NCI-H69 (cell line): ENCODE measurements at places on chromosomes 2 and 18.

DNA sequence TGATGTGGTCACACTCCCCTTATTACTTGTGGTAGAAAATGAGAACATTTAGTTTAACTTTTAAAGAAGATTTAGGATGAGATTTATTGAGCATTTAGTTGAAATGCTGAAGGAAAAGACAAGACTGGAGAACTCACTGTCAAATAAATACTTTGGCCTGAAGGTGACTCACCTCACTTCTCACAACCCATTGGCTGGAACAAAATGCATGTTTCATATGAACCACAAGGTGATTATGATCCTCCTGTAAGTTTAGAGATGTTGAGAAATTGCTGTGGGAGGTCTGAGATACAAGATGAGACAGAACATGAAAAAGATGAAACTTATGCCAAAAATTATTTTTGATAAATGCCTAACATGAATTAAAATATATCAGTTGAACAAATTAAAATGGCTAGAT lies 1004.5 kb downstream of the SOCS6 start:
- DNase-seq, result no peak

DNA sequence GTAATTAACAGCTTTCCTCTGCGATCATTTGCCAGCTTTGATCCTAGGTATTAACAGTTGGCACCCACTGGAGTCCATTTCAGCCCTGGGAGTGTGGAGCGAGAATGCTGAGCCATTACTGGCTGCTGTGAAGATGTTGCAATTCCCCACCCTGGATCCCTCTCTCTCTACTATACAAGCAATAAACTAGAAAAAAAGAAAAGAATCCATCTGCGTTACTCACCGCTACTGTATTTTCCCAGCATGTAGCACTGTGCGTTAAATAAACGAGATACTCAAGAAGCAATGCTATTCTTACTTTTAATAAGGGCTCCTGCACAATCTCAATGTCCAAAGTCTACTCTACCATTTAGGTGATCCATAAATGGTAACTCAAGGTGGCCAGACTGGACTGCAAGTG lies 8.5 kb downstream of the RTTN start:
- DNase-seq, result no peak

- DNase-seq, result no peak
Measured at GRCh38 chr2:37361216-37361815, 16.9 kb downstream of the QPCT start.

DNA sequence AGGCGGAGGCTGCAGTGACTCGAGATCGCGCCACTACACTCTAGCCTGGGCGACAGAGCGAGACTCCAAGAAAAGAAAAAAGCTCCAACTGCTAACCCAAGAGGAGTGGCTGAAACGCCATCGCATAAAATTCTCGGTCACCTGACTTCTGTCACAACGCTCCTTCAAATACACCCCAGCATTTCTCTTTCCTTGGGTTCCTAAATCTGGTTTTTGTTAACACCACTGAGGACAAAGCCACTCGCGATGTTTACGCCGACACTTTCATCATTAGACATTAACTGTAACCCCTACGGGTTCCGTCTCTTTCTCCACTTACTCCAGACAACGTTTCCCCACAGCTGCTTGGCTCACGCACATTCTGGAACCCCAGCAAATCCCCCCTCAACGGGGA lies 679 bp downstream of the CLK1 start:
- DNase-seq, result peak; percentile 28

DNA sequence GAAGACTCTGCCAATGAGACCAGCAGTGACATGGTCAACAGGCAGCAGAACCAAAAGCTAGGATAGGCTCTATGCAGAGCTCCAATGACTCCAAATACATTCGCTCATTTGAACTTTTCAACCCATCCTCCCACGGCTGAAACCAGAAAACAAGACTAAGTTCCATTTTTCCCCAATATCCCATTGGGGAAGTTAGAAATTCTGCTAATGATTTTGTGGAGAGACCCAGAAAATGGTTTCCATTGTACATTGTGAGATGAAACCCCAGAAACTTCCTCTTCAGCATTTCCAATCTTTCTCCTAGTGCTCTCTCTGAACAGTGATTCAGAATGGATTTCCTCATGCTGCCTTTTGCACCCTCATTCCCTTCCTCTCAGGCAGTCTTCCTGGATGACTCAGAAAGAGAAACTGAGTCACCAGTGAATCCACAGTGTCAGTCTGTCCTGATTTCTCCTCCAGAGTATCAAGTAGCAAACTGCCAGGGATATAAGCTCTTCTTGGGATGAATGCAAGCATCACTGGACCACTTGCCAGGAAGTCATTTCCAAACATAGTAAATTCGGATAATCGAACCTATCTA lies 467.7 kb upstream of the ID2 start:
- no peak for DNase-seq

DNA sequence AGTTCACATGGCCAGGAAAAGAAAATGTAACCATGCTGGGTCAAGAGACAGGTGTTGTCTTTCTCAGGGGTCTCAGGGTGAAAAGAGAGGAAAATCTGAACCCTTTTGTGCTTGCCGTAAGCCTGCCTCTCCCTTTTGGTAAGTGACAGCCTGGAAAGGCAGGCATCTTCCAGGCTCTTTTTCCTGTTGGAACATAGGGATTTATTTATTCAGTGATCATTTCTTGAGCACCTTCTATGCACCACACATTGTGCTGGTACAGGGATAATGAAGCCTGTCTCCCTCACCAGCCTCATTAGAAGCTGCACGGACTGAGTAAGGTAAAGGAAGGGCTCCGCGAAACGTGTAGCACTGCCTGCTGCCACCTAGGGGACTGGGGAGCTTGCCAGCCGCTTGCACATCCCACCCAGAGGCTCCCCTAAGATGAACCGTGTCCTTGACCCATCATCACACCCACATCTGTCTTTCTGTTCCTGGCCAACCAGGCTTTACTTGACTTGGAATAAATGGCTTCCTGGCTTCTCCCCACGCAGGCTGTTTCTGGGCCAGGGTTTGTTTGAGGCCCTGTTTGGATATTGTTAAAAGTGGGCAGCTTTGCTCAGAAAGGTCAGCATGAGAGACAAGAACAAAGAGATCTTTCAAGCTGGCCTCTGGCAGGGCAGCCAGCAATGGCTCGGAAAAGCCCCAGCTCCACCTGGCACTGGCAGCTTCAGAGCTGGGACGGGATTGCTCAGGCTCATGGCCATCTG lies 73.3 kb upstream of the MCFD2 start:
- peak; percentile 9 for DNase-seq

DNA sequence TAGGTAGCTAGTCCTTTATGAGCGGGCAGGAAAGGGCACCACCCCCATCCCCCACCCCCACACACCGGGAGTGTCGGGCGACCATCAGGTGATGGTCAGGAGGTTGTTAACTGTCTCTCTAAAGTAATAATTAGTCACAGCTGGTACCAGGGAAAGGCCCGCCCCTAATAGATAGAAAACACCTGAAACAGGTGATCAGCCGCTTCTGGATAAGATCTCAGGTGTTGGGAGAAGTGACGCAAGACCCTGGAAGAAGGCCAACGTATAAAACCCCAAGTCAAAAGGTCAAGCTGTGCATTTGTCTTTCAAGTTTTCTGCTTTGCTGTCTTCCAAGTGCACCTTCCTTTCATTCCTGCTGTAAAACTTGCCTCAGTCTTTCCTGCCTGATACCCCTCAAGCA lies 59.6 kb upstream of the LINC00305 start:
- peak; percentile 99 for DNase-seq

GRCh38 chr2:223621901-223622300 lies 19.7 kb upstream of the SCG2 start:
- DNase-seq, result peak; percentile 71

- peak; percentile 95 for DNase-seq
Measured at GRCh38 chr18:34491719-34492118, 218.4 kb upstream of the DTNA start.

DNA sequence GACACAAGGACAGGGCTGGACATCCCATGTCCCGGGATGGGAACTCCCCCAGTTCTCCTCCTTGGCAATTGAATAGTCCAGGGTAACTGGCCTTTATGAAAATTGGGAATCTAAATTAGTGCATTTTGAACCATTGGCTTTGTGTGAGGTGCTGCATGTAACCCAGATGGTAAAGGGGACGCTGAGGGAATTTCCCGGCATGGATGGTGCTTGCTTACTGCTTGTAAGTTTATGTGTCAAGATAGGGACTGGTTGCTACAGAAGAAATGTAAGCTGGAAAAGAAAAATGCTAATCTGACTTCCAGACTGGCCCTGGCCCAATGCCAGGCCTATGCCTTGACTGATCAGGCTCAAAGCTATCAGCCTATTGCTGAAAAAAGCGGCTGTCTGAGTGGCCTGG lies 1096.7 kb upstream of the DDX18 start:
- no peak for DNase-seq

DNA sequence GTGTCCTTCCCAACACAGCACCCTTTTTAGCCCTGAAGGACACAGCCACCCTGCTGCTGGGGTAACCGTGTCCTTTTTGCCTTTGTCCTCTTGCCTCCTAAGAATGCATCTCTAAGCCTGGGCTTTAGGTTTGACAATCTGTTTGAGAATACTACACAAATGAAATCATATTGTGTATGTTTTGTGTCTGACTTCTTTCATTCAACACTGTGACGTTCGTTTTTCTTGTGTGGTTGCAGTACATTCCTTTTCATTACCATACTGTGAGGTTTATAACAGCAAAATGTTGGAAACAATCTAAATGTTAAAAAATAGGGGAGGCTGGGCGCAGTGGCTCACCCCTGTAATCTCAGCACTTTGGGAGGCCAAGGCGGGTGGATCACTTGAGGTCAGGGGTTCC lies 11.2 kb downstream of the ASPRV1 start:
- no peak for DNase-seq

DNA sequence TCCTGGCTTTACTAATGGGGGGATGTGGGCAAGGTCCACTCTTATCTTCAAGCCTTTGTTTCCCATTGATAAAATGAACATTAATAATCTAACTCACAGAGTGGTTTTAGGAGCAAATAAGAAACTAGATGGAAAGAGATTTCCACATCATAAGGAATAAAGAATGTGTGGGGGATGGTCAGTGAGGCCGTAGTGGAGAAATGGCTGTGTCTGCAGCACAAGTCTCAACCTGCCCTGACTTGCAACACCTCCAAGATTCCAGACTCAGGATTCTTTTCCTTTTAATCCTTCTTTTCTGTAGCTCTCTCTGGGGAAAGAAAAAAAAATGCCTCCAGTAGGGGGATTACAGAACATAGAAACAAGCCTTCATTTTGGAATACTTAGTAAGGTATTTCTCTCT lies 124.2 kb upstream of the MEX3C start:
- DNase-seq, result no peak

DNA sequence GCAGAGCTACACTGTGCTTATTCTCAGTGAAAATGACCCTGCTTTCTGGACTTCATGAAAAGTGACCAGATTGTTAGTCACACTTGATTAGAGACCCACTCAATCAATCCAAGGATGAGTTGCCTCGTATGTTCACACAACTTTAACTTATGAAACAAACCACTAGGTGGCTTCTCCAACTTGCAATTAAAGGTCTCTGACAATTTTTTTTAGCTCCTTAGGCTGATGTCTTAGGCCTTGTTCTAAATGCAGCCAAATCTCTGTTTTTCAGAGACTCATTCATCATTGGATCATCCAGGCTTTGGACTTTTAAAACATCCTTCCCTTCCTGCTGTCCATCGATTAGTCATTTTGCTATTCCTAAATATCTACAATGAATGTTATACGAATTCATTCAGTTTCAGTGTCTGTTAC lies 63.4 kb downstream of the MREG start:
- DNase-seq, result peak; percentile 53

DNA sequence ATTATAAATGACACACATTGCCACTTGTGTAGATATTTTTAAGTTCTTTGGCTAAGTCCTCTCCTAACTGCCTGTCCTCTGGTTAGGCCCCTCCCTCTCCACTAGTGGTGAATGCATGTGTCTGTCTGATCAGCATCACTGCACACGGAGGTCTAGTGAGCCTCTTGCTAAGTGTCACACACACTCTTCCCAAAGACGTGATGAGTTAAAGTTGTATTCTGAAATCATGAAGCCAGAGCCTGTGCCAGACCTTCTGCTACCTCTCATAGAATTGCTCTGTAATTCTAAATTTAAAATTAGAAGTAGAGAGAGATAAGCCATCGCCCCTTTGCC lies 41.3 kb downstream of the RALB start:
- no peak for DNase-seq

- peak; percentile 82 for DNase-seq
Measured at GRCh38 chr18:45738660-45739059, 14.7 kb downstream of the SLC14A1 start.

DNA sequence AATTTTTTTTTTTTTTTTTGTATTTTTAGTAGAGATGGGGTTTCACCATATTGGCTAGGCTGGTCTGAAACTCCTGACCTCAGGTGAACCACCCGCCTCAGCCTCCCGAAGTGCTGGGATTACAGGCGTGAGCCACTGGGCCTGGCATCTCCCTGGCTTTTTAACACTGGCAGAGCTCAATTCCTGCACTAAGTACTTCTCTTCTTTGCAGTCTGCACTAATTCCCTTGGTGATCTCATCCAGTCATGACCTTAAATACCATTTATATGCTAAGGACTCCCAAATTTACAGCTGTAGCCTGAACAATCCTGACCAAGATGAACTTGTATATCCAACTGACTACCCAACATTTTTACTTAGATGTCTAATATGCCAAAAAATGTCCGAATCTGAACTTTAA lies 10.2 kb downstream of the PREPL start:
- DNase-seq, result no peak

GRCh38 chr18:60593249-60593648 lies 220.7 kb upstream of the MC4R start:
- no peak for DNase-seq

GRCh38 chr2:81644189-81644588 lies 1339.6 kb upstream of the LRRTM1 start:
- peak; percentile 0 for DNase-seq

- DNase-seq, result no peak
Measured at GRCh38 chr2:64203131-64203857, 59.1 kb upstream of the PELI1 start.

DNA sequence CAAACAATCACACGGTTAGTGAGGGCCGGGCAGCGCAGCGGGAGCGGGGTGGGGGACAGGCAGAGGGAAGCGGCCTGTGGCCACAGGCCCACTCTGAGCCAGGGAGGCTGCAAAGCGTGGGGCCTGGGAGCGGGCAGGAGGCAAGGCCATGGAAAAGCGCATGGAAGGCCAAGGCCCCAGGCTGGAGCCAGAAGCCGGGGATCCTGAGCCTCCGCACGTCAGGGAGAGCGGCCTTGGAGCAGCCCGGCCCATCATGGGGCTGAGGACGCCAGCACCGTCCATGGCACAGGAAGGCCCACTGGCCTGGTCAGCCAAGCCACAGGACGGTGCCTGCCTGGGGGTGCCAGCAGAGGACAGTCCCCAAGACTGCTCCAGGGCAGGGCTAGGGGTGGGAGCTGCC lies 43.1 kb downstream of the AQP12A start:
- no peak for DNase-seq
